ENCODE measurements at places on chromosomes 13 and 19.

GRCh38 chr13:46803586-46803985 lies 6.6 kb upstream of the ESD start:
- no peak for DNase-seq

DNA sequence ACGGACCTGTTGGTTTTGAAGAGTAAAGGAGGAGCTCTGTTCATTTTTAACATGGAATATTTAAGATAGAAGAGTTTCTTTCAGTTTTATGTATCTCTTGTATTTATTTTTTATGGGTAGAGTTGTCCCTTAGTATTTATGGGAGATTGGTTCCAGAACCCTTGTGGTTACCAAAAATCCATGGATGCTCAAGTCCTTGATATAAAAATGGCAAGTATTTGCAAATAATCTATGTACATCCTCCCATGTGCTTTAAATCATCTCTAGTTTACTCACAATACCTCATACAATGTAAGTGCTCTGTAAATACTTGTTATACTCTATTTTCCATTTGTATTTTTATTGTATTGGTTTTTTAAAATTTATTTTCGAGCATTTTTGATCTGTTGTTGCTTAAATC lies 63.1 kb downstream of the TM9SF2 start:
- DNase-seq = no peak

- no peak for DNase-seq
These were observed 3.1 kb downstream of the SLC25A15 start for GRCh38 chr13:40792284-40793051.

- DNase-seq = no peak
These were observed 11.4 kb downstream of the LPAR6 start for GRCh38 chr13:48401480-48401879.

DNA sequence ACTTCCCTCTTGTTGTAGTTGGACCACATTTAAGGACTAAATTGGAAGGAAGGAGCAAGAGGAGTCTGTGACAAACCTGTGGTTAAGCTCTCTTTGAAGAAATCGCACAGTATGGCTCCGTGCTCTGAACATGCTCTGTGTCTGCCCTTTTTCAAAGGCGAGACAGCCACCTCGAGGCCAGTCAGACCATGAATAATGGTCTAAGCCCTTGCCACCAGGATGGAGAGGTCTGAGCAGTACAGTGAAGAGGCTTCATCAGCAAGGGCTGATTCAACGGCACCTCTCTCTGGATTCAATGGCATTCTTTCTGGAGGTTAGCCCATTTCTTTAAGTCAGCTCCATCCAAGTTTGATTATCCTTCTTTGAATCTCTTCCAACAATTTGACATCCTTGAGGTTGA lies 30.9 kb downstream of the FAM216B start:
- DNase-seq = no peak

- DNase-seq = no peak
These were observed 24.2 kb upstream of the IGFL1 start for GRCh38 chr19:46205183-46205984.

GRCh38 chr13:28716511-28716910 lies 2.3 kb downstream of the SLC46A3 start:
- peak; percentile 57 for DNase-seq

GRCh38 chr19:35013041-35013819 lies 13.1 kb downstream of the GRAMD1A start:
- peak; percentile 78 for DNase-seq

DNA sequence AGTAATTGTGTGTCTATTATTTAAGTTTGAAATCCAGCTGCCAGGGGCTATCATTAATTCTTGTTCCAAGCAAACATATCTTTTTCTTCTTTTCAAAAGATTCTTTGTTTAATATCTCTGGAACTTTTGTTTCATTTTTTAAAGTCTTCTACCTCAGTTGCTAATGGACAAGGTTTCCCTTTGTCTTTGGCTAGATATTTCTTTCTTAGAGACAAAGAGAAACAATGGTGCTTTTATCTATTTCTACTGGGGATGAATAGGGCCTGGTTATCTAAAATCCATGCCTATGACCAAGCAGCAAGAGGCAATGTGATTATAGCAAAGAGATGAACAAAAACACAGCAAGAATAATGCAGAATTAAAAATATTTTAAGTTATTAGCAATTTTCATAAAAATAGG lies 661.3 kb upstream of the KLF12 start:
- DNase-seq = no peak

Data from suppressor macrophage treated with lipopolysaccharide for 4 hours (primary cell).